ENCODE measurements at places on chromosomes 3 and 15. TPM values are rescaled to one million over a fixed set of nuclear protein-coding genes. Genes with fewer than 3 reads are reported as not detected.

- peaks cover 74% of the 10 kb centered on the region for H3K4me1 ChIP-seq
- H3K27ac ChIP-seq = peak overlapping the region; percentile 91
- H3K36me3 ChIP-seq = peaks cover 7% of the 10 kb centered on the region
- no peaks in the 10 kb centered on the region for H3K27me3 ChIP-seq
Observed at GRCh38 chr15:100032358-100033085, 299.3 kb upstream of the LYSMD4 start.

GRCh38 chr15:45112591-45113379 is 1.2 kb downstream of the DUOX2 start:
- peak overlapping the region; percentile 51 for H3K4me3 ChIP-seq
- peaks cover 57% of the 10 kb centered on the region for H3K27me3 ChIP-seq
- H3K4me1 ChIP-seq = peaks cover 18% of the 10 kb centered on the region
- peak; percentile 79 for DNase-seq

The FOXL2NB gene
- 0.17 TPM for total RNA-seq

DNA sequence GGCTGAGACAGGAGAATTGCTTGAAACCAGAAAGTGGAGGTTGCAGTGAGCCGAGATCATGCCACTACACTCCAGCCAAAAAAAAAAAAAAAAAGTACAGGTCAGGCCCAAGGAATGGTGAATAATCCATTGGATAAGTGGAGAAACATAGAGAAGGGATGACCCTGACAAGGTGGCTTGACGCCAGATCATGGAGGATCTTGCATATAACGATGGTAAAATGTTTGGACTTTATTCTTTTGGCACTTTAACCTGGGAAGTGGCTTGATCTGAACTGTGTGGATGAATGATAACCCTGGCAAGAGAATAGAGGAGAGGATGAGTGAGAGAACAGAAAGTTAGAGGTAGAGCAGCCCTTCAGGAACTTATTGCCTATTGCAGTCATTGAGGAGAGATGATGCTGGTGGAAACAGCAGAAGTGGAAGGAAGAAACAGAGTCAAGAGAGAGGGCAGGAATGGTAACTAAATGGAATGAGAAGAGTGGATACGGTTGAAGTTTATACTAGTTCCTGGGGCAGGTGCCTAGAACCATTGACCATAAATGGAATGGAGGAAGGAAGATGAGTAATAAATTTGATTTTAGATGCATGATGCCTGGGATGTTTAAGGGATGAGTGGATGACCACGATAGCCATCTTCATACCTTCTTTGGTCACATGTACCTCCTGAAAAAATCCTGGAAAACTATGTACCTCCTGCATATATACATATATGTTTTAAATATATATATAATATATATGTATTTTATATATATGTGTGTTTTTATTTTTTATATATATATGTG is 57.8 kb downstream of the BLM start:
- H3K36me3 ChIP-seq = peaks cover 1% of the 10 kb centered on the region
- H3K27me3 ChIP-seq = no peaks in the 10 kb centered on the region
- H3K27ac ChIP-seq = no peak overlapping the region
- no peak overlapping the region for H3K4me3 ChIP-seq
- DNase-seq = no peak

DNA sequence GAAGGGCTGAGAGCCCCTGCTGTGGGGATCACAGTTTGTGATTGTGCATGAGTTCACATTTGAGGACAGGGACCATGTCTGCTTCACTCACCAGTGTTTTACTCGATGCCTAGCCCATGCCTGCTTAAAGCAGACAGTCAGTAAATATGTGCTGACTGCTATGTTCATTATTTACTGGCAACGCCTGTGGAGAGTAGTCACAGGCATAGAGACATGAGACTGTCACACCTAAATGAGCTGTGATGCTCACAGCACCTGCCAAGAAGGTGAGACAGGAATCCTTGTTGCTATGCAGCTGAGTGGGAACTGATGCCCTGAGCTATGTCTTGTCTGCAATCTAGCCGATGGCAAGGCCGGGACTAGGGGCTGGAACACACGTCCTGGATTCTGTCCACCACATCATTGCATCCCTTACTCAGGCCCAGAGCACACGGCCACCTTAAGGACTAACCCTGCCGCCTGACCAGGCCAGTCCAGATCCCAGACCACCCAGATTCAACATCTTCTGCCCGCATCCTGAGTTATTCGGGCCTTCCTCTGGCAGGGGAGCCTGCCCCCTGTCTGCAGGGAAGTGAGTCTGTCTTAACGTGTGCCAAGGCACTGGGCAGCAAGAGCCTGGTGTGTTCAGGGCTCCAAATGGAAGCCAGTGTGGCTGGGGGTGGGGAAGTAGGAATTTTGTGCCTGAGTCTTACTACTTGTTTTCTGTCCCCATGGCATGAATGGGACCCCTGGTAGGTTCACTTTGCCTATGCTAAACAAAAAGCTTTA is 44.8 kb downstream of the FGD5 start:
- peak; percentile 32 for DNase-seq
- no peak overlapping the region for H3K4me3 ChIP-seq
- H3K36me3 ChIP-seq = no peaks in the 10 kb centered on the region
- H3K4me1 ChIP-seq = no peaks in the 10 kb centered on the region

GRCh38 chr15:74264081-74264501 is 28.0 kb downstream of the CCDC33 start:
- no peaks in the 10 kb centered on the region for H3K4me1 ChIP-seq
- peaks cover 50% of the 10 kb centered on the region for H3K27me3 ChIP-seq
- DNase-seq = no peak

- no peak overlapping the region for H3K27ac ChIP-seq
- no peaks in the 10 kb centered on the region for H3K36me3 ChIP-seq
- DNase-seq = no peak
- H3K4me1 ChIP-seq = peaks cover 43% of the 10 kb centered on the region
- no peak overlapping the region for H3K4me3 ChIP-seq
- H3K27me3 ChIP-seq = no peaks in the 10 kb centered on the region
Observed at GRCh38 chr15:63196842-63197241, 7.4 kb downstream of the RAB8B start.

- no peak overlapping the region for H3K4me3 ChIP-seq
- H3K4me1 ChIP-seq = peaks cover 7% of the 10 kb centered on the region
- H3K36me3 ChIP-seq = no peaks in the 10 kb centered on the region
- no peak for DNase-seq
- no peaks in the 10 kb centered on the region for H3K27me3 ChIP-seq
Observed at GRCh38 chr3:151297429-151297828, 19.1 kb upstream of the P2RY14 start.

DNA sequence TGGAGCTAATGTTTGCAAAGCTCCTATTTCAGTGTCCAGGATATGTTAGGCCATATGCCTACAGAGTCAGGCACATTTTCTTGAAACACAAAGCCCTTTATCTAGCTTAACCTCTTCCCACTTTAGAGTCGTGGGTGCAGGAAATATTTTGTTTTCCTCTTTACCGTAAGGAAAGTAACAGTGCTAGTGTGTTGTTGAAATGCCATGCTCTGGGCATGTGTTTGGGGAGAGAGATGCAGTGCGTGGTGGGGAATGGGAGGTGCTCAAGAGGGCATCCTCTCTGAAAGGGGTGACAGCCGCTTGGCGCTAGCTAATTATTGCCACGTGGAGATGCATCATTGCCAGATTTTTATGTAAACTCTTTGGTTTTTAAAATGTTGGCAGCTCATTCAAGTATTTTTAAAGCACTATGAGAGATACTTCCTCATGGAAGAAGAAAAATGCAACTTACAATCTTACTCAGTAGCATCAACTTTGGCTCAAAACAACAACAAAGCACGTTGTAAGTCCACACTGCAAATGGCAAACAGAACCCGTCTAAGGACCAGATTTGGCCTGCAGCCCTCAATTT is 152.6 kb downstream of the LPP start:
- no peaks in the 10 kb centered on the region for H3K27me3 ChIP-seq
- no peak for DNase-seq
- H3K27ac ChIP-seq = no peak overlapping the region
- peaks cover 43% of the 10 kb centered on the region for H3K4me1 ChIP-seq
- no peak overlapping the region for H3K4me3 ChIP-seq
- peaks cover 12% of the 10 kb centered on the region for H3K36me3 ChIP-seq

GRCh38 chr15:44792715-44793114 is 56.4 kb downstream of the TRIM69 start:
- no peak overlapping the region for H3K4me3 ChIP-seq
- peaks cover 23% of the 10 kb centered on the region for H3K27me3 ChIP-seq
- peaks cover 7% of the 10 kb centered on the region for H3K4me1 ChIP-seq
- H3K36me3 ChIP-seq = no peaks in the 10 kb centered on the region

DNA sequence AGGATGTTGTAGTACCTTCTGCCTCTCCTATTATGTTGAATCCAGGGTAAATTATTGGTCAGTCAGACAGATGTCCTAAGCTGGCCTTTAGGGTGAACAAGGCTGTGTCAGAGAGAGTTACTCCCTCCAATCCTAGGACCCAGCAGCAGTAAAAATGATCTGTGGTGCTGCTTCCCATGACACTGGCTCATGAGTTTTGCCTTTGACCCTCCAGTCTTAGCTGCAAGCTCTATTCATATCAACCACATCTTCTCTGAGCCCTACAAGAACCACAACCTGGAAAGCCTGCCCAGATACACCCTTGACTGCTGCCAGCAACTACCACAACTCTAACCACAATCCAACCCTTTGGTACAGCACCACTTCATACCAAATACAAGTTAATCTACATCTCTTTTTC is 27.2 kb upstream of the PHLDB2 start:
- no peak overlapping the region for H3K27ac ChIP-seq
- no peaks in the 10 kb centered on the region for H3K4me1 ChIP-seq
- no peaks in the 10 kb centered on the region for H3K27me3 ChIP-seq
- H3K36me3 ChIP-seq = no peaks in the 10 kb centered on the region
- no peak for DNase-seq

DNA sequence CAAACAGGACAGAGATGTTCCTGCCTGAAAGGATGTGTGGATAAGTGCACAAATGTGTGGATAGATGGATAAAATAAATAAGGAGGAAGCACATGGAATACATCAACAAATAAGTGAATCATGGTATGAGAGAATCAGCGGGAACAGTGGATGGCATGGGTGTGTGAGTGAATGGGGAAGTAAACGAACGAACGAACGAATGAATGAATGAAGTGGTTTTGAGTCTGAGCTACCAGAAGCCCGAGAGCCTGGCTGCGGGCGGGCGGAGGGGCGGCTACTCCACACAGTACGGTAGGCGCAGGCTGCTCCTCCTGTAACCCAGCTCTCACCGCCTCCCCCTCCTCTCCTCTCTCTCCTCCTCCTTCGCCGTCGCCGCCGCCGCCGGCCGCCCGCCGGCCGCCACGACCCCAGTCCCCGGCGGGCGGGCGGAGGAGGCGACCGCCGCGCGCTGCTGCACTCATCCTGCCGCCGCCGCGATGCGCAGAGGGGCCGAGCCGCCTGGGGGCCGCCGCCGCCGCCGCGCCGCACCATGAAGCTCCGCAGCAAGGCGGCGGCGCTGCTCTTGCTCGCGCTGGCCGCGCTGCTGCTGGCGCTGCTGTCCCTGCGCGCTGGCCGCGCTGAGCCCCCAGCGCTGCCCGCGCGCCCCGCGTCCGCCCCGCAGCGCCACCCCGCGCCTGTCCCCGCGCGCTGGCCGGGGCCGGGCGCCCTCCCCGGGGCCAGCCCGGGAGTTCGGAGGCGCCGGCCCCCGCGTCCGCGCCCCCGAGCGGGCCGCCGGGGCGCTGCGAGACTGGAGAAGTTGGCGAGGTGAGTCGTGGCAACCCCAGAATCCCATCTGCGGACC is at the start of gene GXYLT2:
TSS of gene GXYLT2 (plus strand) at position 342 of the 841 bp plus-strand sequence. CDS start at position 530, 188 bp downstream.
- peak within 1 kb of the TSS; percentile 96 for H3K27ac ChIP-seq
- no peaks in the 10 kb centered on the region for H3K36me3 ChIP-seq
- no peak for DNase-seq
- H3K27me3 ChIP-seq = no peaks in the 10 kb centered on the region
- H3K4me3 ChIP-seq = peak within 1 kb of the TSS; percentile 85

DNA sequence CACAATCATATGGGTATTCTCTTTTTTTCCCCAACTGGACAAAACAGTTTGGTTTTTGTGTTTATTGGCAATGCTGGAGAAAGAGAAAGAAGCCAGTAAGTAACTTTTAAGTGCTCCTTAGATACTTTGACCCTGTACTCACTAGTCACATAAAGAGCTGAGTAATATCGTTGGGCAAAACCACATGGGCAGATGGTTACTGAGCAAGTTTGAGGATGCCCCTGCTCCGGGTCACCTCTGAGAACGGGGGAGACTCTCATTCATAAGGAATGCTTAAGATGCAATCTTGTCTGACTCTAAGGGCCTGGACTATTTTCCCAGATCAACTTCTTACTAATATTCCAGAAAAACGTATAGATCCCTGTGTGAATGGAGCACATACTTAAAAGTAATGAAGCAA is 106.4 kb upstream of the SLC2A2 start:
- peaks cover 57% of the 10 kb centered on the region for H3K4me1 ChIP-seq
- H3K4me3 ChIP-seq = no peak overlapping the region
- peaks cover 7% of the 10 kb centered on the region for H3K36me3 ChIP-seq
- H3K27me3 ChIP-seq = no peaks in the 10 kb centered on the region

The LRRC2 gene
- total RNA-seq = 2.2 TPM

DNA sequence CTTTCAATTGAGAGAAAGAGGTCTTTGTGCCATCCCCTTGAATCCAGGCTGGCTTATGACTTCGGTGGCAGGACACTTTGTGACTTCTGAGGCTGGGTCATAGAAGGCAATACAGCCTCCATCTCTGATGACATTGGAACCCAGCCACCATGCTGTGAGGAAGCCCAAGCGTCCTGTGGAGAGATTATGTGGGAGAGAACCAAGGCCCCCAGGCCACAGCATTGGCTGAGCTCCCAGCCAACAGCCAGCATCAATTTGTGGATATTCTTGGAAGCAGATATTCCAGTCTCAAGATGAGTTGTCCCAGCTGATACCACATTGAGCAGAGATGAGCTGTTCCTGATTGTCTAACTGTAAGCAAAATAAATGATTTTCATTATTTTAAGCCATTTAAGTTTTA is 12.7 kb upstream of the XIRP1 start:
- H3K4me1 ChIP-seq = no peaks in the 10 kb centered on the region
- no peak overlapping the region for H3K4me3 ChIP-seq
- no peak overlapping the region for H3K27ac ChIP-seq
- peak; percentile 27 for DNase-seq
- peaks cover 30% of the 10 kb centered on the region for H3K27me3 ChIP-seq

The AGBL1 gene
- total RNA-seq = not detected

- H3K4me3 ChIP-seq = no peak overlapping the region
- H3K36me3 ChIP-seq = no peaks in the 10 kb centered on the region
- DNase-seq = no peak
- no peak overlapping the region for H3K27ac ChIP-seq
- H3K27me3 ChIP-seq = no peaks in the 10 kb centered on the region
Observed at GRCh38 chr15:41794081-41794480, 19.8 kb downstream of the MAPKBP1 start.

DNA sequence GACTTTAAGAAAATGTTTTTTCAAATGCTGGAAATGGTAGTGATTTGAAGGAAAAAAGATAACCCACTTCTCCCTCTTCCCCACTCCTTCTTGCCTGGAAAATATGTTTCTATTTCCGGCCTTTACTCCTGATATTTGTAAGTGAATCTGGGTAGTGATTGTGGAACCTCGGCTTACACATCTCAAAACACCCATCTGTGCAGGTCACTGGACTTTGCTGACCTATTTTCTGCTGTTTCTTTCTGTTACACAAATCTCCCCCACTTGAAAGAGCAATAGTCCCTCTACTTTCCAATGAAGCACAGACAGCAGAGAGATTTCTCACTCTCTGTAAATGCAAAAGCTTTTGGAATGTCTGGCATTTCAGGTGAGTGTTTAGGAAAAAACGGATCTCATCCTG is 76.9 kb upstream of the ICE2 start:
- H3K27ac ChIP-seq = no peak overlapping the region
- no peaks in the 10 kb centered on the region for H3K4me1 ChIP-seq
- H3K27me3 ChIP-seq = no peaks in the 10 kb centered on the region
- H3K4me3 ChIP-seq = no peak overlapping the region

- DNase-seq = no peak
- no peak overlapping the region for H3K4me3 ChIP-seq
- no peaks in the 10 kb centered on the region for H3K4me1 ChIP-seq
Observed at GRCh38 chr3:48112813-48113212, 75.4 kb downstream of the CDC25A start.

- peaks cover 41% of the 10 kb centered on the region for H3K4me1 ChIP-seq
- no peaks in the 10 kb centered on the region for H3K27me3 ChIP-seq
- no peak for DNase-seq
- no peak overlapping the region for H3K4me3 ChIP-seq
Observed at GRCh38 chr3:115388811-115389210, 234.5 kb upstream of the GAP43 start.
